ENCODE measurements at places on chromosomes 12 and 14.
A peak's percentile ranks its signal among the peaks of the same experiment; 100 is the strongest.

DNA sequence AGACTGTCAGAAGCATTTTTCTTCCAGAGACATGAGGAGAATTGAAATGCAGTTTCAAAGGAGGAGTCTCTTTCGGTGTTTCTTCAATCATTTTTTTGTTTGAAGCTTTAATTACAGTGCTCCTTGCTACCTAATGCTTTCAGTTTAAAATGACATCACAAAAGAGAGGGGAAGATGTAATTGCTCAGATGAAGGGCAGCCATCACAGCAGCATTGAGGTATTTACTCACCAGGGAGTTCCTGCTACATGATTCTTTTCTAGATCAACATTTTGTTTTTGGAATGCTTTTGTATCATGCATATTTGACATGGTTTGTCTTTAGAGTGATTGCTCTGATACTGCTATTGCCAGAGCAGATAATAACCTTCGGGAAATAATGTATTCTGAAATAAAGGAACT is 28.6 kb downstream of the FLRT2 start:
- no peak for DNase-seq

DNA sequence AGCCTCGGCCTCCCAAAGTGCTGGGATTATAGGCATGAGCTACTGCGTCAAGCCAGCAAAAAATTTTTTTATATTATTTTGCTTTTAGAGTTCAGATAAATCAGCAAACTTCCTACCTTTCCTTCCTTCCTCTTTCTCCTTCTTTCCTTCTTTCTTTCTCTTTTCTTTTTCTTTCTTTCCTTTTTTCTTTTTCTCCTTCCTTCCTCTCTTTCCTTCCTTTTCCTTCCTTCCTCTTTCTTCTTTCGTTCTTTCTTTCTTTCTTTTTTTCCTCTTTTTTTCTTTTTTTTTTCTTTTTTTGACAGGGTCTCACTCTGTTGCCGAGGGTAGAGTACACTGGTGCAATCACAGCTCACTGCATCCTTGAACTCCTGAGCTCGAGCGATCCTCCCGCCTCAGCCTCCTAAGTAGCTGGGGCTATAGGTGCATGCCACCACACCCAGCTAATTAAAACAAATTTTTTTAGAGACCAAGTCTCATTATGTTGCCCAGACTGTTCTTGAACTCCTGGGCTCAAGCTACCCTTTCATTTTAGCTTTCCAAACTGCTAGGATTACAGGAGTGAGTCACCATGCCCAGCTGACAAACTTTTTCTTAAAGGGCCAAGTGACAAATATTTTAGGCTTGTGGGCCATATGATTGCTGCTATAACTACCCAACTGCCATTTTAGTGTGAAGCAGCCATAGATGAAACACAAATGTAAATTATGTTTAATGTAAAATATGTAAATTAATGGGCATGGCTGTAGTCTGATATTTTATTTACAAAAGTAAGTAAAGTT is 7.1 kb upstream of the WASHC4 start:
- DNase-seq = no peak

DNA sequence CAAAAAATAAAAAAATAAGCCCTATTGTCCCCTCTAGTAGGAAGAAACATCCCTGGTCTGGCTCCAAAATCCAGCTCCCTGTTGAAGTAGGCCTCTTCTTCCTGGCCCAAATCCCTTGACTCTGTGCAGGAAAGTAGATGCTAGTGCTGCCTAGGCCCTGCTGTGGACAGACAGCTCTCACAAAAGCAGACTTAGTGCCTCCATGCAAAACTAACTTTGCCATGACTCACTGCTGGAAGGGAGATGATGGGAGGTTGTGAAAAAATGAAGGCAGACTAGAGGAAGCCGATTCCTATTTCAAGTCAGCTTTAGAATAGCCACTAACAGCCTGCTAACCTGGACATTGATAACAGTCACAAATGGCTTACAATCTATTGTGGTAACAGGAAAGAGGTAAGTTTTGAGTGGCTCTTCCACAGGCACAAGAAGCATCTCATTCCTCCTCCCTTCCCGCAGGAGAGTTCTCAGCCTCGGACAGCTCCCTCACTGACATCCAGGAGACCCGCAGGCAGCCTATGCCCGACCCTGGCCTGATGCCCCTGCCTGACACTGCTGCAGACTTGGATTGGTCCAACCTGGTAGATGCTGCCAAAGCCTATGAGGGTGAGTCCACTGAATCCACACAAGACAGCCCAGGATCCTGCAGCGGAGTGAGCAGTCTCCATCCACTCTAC is 198.9 kb upstream of the RGS6 start:
- DNase-seq = peak; percentile 54

DNA sequence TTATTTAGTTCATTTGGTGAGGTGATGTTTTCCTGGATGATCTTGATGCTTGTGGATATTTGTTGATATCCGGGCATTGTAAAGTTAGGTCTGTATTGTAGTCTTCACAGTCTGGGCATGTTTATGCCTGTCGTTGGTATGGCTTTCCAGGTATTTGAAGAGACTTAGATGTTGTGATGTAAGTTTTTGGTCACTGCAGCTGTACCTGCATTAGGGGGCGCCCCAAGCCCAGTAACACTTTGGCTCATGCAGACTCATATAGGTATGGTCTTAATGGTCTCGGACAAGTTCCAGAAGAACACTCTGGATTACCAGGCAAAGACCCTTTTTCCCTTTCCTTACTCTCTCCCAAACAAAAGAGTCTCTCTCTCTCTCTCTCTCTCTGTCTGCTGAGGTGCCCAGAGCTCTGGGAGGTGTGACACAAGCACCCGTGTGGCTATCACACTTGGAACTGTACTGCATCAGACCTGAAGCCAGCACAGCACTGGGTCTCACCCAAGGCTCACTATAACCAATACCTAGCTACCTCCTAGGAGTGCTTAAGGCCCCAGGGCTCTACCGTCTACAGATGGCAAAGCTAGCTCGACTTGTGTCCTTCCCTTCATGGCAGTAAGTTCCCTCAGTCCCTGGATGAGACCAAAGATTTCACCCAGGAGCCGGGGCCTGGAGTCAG is 425.8 kb upstream of the ATXN7L3B start:
- DNase-seq = no peak

GRCh38 chr12:30447061-30447750 is 248.5 kb downstream of the IPO8 start:
- DNase-seq = no peak

GRCh38 chr14:65211341-65211987 is 109.1 kb upstream of the MAX start:
- no peak for DNase-seq

- DNase-seq = peak; percentile 25
These were observed 236.2 kb downstream of the EGLN3 start for GRCh38 chr14:33714527-33715226.

DNA sequence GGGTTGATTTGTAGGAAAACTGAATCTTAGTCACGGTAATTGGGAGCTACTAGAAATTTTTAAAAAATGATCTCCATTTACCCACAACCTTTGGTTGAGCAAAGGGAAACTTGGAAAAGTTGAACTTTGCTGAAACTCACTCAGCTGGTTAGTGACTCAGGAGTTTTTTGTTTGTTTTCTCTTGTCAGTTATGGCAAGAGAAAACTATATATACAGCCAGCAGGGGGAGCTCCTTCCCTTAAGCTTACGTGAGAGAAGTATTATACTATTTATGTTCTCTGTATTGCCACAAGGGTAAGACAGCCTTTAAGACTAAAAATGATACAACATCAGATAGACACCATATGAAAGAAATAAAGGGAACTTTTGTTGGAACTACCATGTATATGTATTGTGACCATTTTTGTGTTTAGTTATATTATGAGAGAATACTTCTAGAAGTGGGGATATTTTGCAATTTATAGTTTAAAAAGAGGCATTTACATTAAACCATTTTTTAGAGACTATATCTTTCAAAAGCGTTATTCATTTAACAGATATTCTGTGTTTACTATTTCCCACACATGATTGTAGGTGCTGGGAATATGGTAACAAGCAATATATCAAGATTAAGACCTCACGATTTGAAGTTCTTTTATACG is 28.1 kb upstream of the TBC1D30 start:
- DNase-seq = peak; percentile 35

DNA sequence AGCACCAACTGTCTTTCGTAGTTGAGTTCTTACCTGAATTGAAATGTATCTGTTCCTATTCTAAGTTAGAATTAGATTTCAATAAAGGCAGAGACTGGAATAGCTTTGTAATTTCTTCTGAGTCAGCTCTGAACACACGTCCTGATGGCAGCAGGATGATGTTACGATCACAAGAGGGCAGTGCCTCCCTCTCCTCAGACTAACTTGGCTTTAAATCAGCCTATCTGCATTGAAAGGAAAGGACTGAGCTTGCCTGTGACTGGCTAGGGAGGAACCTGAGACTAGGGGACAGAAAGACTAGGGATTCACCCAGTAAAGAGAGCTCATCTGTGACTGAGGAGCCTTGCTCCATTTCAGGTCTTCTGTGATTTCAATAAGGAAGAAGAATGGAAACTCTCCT is 323.7 kb upstream of the OR4E1 start:
- DNase-seq = no peak

DNA sequence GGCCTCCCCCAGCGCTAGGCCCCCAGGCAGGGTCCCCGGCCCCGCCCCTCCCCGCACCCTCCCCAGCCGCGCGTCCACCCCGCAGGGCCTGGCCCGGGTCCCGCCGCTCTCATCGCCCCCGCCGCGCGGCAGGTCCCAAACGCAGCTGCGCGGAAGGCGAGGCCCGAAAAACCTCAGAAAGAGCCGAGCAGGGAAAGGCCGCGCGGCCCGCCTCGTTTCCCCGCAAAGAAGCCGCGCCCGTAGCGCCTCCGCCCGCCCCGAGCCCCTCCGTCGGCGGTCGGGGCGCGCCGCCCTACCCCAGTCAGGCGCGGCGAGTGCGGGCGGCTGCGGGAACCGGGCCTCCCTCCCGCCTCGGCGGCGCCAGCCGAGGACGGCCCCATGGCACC is 324 bp downstream of the POLE start:
- DNase-seq = no peak

DNA sequence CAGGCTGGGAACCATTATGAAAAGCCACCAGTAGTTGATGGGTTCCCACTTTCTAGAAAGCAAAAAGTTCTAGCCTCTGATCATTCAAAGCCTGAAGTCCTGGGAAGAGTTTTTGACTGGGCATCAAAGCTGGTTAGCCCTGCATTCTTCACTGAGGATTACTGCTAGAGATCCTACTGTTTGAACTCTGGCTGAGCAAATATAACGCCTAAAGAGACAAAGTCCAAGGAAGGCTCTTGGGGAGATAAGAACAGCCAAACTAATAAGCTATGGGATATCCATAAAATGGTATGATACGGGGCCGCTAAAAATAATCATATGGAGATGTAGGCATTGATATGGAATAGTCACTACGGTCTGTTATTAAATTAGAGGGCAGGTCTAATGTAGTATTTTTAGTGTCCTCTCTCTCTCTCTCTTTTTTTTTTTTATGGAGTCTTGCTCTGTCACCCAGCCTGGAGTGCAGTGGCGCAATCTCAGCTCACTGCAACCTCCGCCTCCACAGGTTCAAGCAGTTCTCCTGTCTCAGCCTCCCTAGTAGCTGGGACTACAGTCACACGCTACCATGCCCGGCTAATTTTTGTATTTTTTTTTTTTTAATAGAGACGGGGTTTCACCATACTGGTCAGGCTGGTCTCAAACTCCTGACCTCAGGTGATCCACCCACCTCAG is 35.5 kb downstream of the PLXNC1 start:
- DNase-seq = no peak

GRCh38 chr12:80364056-80364455 is 80.0 kb upstream of the PTPRQ start:
- no peak for DNase-seq

Measured in GM04503 (cell line).